ENCODE measurements at places on chromosomes 7 and 10.

GRCh38 chr10:42983591-42983990, 93.3 kb upstream of the RET start:
- no peak for DNase-seq

DNA sequence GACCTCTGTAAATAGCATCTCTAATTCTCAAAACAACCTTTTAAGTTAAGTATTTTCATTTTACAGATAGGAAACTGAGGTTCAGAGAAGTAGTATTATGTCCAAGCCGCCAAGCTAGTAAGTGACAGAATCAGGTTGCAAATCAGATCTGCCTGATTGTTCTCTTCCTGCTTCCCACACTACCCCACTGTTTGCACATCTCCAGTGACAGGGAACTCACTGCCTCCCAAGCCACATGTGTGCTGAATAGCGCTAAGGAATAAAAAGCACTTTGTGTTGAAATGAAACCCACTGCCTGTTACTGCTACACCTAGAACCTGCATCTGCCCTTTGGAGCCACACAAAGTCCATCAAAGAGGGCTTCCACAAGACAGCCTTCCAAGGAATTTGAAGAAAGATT, 45.1 kb upstream of the WDR11 start:
- DNase-seq, result no peak

- DNase-seq, result no peak
Measured at GRCh38 chr10:102113261-102113955, 6.8 kb downstream of the LDB1 start.

DNA sequence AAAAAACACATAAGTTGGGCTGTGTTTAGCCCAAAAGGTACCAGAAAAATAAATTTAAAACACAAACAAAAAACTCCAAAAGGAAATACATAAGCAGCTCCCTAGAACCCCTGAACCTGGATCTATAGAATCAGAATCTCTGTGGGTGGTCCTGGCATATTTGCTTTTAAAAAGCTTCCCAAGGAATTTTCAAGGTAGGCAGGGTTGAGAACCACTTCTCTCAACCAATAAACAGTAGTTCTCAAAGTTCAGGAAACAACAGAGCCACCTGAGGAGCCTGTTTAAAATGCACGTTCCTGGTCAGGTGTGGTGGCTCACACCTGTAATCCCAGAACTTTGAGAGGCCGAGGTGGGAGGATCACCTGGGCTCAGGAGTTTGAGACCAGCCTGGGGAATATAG, 12.5 kb downstream of the ATXN7L1 start:
- no peak for DNase-seq

DNA sequence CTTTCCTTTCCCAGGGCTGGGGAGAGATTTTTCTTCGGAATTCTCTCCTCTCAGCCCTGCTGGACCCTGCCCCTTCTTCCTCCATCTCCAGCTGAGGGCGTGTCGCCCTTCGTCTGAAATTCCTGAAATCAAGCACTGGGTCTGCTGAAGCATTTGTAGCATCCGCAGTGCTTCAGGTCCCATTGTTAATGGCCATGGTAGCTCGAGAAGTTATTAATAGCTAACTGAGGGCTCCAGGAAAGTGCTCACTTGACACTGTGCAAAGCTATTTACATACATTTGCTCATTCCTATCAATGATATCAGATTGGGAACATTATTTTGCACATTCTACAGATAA, 515 bp downstream of the FAM149B1 start:
- no peak for DNase-seq

- peak; percentile 80 for DNase-seq
Measured at GRCh38 chr10:106566873-106567272, 597.6 kb downstream of the SORCS1 start.

DNA sequence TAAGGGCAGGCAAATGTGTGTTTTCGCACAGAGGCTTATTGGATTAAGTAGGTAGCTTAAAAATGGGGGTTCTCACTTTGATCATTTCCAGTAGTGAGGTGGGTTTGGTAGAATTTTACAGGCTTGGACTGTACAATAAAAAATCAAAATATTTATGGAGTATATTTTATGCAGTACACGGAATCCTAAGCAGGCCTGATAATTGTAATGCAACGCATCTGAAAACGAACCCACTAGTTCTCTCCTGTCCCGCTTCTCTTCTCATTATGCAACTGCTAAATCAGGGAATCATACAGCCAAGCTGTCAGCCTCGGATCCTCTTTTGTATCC, 377 bp upstream of the POLR1F start:
- DNase-seq, result no peak

GRCh38 chr7:137324796-137325696, 18.5 kb downstream of the PTN start:
- no peak for DNase-seq

GRCh38 chr10:7872041-7872442, 53.7 kb downstream of the TAF3 start:
- DNase-seq, result peak; percentile 18

DNA sequence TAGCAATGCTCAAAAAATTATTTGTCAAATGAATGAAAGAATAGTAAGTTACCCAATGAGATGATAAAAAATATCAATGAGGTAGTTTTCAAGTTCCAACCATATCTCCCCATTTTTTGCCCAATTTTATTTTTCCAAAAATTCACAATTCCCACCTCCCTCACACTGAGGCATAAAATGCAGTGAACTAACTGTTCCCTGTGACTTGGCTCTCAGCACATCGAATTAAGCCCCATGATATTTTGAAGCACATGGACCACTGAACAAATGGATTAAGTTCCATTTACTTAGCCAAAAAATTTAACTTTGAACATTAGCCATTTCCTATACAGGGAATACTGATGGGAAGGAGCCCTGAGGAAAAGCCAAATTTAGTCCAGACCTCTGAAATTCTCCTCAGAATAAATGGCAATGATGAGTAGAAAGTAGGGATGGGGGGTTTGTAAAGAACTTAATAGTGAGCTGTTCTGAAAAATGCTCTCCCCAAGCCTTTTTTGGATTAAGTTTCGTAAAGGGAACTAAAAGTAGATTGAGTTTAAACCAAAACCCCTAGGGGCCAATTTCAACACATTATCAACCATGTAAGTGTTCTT, 166.3 kb upstream of the GRM3 start:
- no peak for DNase-seq

DNA sequence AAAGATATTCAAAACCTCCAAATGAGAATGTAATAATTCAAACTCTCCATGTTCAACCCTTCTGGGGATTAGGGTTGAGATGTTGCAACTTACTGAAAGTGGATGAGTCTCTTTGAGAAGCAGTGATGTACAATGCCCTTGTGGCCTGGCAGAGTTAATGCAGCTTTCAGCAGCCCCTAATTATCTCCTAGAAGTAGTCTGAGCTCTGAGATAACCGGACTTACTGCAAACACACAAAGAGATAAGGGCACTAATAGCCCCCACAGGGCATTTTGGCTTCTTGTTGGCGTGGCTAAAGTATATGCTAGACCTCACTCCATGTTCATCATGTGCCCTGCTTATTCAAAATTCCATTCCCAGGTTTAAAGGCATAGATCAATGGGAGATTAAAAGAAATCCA, 404.7 kb downstream of the NEBL start:
- DNase-seq, result no peak

DNA sequence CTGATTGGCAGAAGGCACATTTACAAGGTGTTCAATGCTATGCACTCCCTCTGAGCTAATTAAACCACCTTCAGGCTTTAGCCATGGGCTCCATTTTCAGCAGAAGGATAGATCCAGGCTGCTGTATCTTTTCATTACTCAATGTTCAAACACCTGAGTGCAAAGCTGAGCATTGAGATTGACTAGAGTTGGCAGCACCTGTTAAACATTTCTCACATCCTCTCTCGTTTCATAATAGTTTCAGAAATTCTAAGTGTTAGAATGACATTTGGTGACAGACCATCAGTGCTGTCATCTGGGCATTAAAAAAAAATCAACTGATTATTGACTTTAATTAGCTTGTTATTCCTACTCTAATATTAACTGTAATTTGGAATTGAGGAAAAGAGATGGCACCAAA, 187.1 kb upstream of the SEMA3E start:
- no peak for DNase-seq

DNA sequence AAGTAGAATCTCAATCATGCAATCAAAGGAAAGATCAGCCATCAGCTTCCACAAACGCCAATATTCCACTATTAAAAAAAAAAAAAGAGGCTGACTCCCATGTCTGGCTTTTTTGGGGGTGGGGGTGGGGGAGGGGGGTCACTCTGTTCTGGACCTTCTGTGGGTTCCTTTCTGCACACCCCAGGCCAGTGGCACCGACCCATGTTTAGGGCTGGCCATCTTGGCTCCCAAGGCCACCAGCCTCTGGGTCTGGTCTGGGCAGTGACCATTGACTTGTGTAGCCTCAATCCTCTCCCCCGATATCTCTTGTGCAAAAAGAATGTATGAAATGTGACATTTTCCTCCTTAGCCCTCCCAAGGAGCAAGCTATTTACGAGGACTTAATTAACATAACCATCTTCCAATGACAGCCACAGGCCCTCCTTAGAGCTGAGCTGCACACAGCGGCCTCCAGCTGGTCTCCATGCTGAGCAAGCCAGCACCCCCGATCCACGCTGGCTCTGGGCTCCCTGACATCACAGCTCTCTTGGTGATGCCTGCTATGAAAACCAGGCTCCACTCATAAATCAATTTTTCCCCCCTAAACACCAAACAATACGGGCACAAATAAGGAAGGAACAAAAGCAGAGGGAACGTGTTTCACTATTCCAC, 100.1 kb downstream of the ZRANB1 start:
- no peak for DNase-seq

- no peak for DNase-seq
Measured at GRCh38 chr10:78642269-78642816, 426.4 kb upstream of the ZMIZ1 start.

DNA sequence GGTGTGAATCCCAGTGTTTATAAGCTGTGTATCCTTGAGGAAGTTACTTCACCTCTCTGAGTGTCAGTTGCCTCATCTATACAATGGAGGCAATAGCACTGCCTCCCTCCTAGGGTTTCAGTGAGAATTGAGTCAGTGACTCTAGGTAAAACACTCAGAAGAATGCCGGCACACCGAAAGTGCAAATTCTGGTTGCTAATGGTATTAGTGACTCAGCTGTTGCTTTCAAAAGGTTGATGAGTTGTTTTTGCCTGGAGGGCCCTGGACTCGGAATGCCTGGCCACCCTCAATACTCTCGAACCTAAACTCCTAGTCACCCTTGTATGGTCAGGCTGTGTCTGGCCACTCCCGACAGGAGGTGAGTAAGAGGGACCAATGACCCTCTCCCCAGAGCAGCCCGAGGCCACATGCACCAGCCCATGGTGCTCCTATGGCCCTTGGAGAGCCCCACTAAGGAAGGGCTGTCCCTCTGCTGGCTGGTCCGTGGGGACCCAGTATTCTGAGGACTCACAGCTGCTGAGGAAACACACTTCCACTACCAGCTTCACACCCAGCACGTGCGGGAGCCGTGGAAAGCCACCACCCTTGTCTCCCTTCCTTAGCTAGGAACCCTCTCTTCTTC, 60.2 kb downstream of the CALML3 start:
- no peak for DNase-seq

DNA sequence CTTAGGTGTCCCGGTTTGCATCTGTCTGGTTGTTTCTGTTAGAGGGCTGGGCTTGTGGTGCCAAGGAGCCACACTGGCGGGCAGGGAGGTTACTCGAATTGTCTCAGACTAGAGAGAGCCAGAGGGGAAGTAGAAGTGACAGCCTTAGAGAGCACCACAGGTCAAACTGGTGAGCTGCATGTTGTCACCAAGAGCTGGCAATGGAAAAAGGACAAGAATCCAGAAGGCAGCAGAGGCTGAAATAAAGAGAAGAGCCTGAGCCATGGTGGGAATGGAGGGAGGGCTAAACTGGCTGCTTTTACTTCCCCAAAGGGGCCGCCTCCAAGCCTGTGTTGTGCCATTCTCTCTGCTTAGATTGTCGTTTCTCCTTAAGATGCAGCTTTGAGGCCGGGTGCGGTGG, 31.1 kb upstream of the RHBDD2 start:
- no peak for DNase-seq

- DNase-seq, result no peak
Measured at GRCh38 chr7:30682212-30683083, at the start of gene CRHR2. Gene CRHR2, minus strand, starts transcription at chr7:30682456. Its CDS starts 176 bp downstream, at chr7:30682280.

DNA sequence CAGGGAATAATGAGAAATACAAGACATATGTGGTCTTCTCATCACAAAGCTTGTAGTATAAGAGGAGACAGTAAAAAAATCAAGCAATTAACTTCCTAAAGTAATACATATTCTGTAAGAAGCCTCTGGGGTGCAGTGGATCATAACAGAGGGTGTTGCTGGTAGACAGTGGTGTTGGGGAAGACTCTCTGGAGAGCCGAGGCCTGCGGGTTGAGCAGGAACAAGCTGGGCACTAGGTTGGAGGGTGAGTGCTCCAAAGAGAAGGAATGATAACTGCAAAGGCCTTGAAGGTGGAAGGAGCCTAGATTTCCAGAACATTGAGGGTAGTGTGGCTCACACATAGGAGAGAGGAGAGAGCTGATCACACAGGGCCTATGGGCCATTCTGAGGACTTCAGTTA, 1.5 kb downstream of the GIMAP4 start:
- no peak for DNase-seq

GRCh38 chr7:154918741-154919140, 84.2 kb downstream of the PAXIP1 start:
- no peak for DNase-seq

DNA sequence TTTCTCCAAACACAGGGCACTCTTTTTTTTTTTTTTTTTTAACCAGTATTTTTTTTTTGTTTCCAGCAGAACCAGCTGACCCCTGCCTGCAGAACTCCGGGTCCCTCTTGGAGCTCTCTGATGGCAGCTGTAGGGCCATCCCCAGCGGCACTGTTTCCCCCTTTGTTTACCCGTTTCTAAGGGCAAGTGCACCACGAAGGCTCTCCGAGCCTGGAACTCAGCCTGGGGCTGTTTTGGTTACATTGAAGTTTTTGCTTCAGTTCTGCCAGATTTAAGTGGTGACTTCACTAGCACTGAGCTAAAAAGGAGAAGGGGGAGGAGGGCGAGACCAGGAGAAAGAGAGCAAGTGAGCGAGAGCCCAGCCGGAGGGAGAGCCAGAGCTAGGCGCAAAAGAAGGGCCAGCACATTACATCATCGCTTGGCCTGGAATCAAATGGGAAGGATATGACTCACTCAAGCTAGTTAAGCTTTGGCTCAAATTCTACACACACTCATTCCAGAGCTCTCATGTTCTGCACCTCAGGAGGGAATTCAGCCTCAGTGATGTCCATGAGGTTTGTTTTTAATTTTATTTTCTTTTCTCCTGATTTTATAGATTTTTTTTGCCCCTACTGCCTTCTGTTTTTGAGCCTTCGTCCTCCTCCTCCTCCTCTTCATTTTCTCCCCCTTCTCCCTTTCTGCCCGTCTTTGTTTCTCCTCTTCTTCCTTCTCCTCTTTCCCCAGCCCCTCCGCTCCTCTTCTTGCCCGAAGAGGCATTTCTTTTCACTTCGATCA, 272.3 kb downstream of the TRIL start:
- peak; percentile 98 for DNase-seq
